Frontal cortex (tissue), 4 donors: ENCODE measurements at places on chromosomes 3 and 15. TPM values are rescaled to one million over a fixed set of nuclear protein-coding genes. Genes with fewer than 3 reads are reported as not detected.

- no peak for DNase-seq
Measured at GRCh38 chr15:76380249-76380648, 43.7 kb downstream of the ISL2 start.

Gene MESP1
- 2.0 TPM for total RNA-seq

Gene RAD51
- 0.82 TPM for total RNA-seq

DNA sequence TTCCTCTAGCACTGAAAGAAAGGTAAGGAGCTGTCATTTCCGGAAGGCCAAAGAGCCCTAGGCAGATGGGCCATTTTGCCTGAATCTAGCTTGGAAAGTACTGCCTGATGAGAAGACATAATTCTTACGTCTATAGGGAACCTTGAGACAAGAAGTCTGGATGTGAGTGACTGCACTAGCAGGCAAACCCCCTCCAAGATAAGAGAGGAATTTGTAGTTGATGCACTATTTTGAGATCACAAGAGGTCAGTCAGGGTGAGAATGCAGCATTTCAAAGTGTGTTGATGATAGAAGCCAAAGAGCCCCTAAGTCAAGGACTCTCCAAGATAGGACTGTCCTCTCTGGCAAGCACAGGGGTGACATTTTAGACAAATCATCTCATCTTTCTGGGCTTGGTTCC, 99.2 kb downstream of the HES1 start:
- no peak for DNase-seq

Gene SLC22A14
- total RNA-seq = under 0.01 TPM

Gene EEFSEC
- total RNA-seq = 7.7 TPM

- DNase-seq = no peak
Measured at GRCh38 chr3:62922326-62922725, 47.1 kb upstream of the CADPS start.

- no peak for DNase-seq
Measured at GRCh38 chr3:194379231-194379630, 9.7 kb upstream of the LRRC15 start.

DNA sequence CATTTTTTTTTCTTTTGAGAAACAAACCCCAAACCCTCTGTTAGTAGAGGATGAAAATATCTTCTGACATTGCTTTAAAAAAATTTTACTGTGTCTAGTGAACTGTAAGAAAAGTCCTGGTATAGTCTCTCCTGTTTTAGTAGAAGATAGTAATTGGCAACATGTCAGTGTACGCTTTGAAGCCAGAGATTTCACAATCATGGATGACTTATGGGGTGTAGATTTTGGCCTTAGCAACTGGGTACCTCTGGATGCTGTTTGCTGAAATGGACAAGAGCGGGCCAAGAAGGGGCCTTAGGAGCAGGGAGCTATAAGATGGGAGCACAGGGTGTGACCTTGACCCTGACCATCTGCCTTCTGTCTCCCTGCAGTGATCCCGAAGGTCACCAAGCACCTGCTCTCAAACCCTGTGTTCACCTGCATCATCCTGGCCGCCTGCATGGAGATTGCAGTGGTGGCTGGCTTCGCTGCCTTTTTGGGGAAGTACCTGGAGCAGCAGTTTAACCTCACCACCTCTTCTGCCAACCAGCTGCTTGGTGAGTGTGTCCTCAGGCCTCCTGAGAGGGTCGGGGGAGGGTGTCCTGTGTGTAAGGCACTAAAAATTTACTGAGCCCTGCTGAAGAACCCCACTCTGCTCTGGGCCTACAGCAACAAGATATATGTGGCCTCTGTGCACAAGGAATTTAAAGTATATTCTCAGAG, 266.7 kb downstream of the SLCO3A1 start:
- no peak for DNase-seq

DNA sequence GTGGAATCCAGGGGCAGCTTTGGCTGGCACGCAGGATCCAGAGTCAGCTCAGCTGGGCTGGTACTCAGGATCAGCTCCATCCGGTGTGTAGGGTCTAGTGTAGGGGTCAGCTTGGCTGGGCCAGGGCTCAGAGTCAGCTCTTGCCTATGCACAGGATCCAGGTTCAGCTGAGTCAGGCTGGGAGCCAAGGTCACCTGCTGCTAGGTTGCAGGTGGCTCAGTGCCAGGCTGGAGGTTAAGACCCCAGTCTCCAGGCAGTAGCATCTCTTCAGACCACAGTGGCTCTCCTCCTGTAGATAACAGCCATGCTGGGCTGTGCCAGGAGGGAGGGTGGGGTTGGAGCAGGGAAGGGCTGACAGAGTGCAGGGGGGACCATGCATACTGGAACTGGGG, 1.8 kb downstream of the HYAL3 start:
- no peak for DNase-seq

DNA sequence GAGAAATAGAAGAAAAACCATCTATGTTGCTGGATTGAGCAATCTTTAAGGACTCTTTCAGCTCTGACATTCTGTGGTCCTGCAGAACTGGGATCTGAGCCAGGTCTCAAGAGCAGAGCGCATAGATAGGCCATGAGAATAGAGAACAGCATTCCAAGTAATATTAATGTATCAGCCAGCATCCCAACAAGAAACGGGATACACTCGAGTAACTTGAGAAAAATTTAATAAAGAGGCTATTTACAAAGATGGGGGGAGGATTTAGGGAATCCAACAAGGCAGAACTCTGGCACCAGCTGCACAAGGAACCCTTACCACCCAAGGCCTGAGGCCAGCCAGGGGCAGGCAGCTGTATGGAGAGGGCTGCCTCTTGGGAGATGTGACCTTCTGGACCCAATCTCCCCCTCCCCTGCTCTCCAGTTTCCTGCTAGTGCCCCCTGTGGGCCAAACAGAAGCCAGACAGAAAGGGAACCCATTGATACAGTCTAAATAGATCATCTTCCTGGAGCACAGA, 8.2 kb downstream of the TMOD2 start:
- no peak for DNase-seq

DNA sequence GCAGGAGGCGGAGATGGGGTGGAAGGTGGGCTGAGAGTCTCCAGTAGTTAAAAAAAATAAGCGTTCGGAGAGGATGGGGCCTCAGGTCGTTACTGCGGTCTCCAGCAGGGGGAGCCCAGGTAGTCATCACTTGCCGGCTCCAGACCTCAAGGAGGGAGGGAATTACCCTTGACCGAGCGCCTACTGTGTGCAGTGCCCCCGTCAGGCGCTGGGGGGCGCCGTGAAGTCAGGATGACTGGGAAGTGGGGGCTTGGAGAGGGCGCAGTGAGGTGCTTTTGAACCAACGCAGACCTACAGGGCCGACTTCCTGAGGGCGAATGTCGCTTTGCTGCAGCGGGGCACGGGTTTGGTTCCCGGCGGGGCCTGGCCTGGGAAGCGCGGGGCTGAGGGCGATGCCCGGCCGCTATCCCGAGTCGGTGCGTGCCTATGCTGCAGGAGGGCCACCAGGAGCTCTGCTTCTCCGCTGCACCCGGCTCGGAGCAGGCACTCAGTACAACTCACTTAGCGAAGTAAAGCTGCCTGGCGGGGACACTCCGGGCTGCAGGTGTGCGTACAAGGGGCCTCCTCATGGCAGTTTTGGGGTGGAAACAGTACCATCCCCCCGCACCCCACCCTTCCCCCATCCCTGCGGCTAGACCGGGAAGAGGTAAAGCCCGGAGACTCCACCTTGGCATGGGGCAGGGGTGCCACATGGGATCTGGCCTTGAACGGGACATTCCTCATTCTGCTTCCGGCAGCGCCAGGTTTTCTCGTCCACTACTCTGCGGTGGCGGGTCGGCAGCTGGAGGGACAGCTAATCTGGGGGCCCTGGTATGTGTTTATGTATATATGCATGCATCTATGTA, 79.8 kb downstream of the RHCG start:
- DNase-seq = peak; percentile 77

GRCh38 chr3:162092751-162093150, 596.1 kb downstream of the OTOL1 start:
- DNase-seq = no peak

DNA sequence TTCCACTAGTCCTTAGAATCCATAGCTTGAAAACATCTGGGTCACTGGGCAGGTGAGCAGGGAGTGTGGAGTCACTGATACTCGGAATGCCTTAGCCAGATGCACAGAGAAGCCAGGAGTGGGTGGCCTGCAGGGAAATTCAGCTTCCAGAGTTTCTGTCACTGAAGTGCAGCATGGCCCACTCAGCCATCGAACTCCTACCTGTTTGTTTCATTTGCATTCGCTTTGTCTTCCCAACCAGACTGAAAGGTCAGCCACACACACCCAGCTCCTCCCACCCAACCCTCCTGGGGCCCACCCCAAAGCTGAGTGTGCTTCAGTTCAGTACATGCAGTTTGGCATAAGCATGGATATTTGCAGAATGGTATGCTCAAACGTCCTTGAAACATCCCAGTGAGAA, 124.5 kb upstream of the ATP10A start:
- DNase-seq = no peak

Gene GTF2E1
- total RNA-seq = 24.9 TPM

DNA sequence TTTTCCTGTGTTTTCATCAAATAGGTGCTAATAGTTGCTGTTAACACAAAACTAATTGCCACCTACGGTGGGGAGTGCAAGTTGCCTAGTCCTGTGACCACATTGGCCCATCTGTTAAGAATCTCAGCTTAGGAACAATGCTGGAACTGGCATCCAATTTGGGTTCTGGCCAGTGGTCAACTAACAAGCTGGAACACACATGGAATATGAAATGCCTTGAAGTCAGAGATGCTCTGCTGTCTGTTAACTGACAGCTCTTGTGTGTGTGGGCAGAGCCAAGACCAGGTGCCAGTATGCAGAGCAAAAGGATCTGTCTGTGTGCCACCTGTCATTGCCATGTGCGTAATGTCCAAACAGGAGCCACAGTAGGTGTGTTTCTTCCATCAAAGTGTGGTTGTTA, 460.8 kb downstream of the ROBO2 start:
- no peak for DNase-seq

- no peak for DNase-seq
Measured at GRCh38 chr3:124447845-124448244, 282.4 kb upstream of the UMPS start.

Gene LMCD1
- 0.41 TPM for total RNA-seq

Gene CALML4
- total RNA-seq = 1.6 TPM

Gene GMNC
- 0.41 TPM for total RNA-seq

DNA sequence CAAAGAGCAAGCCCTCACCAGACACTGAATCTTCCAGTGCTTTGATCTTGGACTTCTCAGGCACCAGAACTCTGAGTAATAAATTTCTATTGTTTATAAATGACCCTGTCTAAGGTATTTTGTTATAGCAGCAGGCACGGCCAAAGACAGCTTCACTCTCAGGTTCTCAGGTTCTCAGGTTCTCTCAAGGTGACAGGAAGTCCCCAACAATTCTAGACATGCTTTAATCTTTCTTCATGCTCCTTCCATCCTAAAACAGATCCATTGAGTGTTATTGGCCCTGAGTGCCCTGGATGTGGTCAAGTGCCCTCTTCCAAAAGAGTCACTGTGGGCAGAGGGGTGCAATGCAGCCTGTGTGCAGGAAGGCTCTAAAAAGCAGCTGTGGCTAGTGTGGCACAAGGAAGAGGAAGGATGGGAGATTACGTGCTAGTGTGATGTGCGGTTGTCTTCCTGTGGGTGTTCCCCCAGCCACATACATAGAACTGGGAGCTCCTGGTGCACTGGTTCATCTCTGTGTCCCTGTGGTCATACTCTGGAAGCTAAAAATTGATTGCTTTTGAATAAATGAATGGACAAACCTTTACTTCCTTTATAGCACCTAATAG, 11.0 kb upstream of the RAB7A start:
- no peak for DNase-seq

DNA sequence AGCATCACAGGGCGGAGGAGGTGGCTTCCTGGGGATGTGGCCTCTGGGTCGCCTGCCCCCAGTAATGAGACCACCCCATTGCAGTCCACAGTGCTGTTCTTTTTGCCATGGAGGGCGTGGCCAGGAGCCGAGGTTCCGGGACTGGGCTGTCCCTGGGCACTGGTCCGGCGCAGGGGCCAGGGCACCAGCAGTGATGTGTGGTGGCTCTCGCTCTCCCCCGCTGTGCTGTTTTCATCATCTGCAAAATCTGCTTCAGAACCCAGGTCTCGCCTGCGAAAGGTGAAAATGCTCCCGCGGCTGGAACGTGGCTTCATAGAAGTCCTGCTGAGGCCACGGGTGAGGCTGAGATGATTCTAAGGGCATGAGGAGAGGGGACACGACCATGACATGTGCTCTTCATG, 45.8 kb downstream of the SCN5A start:
- no peak for DNase-seq

- no peak for DNase-seq
Measured at GRCh38 chr15:37056177-37057121, 43.9 kb downstream of the MEIS2 start.

DNA sequence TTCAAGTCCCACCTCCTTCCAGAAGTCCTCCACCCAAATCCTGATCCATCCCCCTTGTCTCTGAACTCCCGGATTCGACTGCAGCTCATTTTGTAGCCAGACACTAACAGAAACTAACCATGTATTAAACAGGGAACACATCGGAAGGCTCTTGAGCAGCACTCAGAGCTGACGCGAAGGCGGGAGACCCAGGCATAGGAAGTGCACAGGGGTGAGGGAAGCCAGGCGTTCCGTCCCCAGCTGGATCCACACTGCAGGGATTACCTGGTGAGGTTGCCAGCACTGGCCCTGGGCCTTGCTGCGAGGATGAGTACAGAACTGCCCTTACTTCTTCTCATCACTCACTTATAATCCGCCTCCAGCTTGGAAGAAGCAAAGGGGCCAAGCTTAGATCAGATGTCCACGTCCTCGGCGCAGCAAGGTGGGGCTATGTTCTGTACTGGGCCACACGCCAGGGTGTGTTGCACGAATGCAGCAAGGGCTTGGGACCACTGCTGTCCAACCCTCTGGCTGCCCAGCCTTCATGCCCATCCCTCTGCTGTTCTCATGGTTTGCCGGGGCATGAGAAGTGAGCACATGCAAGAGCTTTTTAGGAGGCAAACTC, 124.2 kb upstream of the SMAD3 start:
- DNase-seq = no peak

Gene SLC35G2
- total RNA-seq = 11.8 TPM

- DNase-seq = peak; percentile 54
Measured at GRCh38 chr3:98732286-98733052, 30.7 kb upstream of the ST3GAL6 start.

DNA sequence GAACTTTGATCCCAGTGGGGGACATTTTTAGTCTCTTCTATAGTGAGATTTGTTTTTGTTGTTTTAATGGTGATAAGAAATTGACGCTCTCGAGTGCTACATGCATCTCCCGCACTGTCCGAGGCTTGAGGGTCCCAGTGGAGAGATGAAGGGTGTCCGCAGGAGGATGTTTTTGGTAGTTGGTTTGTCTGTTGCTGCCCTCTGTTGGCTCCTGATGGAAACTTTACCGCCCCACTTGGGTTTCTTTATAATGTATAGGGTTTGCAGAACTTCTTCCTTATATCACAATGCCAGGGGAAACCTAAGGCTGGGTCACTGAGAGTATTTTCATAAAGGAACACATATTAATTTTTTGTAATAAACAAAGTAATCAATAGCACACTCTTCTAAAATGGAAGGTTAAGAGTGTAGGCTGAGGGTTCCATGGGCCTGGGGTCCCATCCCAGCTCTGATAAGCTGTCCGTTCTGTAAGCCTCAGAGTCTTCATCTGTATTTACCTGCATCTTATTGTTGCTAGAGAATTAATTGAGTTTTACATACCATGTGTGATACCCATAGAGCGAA, 185.3 kb upstream of the FEZF2 start:
- DNase-seq = no peak
